RCC 7860 (cell line): ENCODE measurements at places on chromosomes 7 and 10.
A peak's percentile ranks its signal among the peaks of the same experiment; 100 is the strongest.

- no peak for DNase-seq
Observed at GRCh38 chr7:93601363-93601762, 26.8 kb upstream of the CALCR start.

DNA sequence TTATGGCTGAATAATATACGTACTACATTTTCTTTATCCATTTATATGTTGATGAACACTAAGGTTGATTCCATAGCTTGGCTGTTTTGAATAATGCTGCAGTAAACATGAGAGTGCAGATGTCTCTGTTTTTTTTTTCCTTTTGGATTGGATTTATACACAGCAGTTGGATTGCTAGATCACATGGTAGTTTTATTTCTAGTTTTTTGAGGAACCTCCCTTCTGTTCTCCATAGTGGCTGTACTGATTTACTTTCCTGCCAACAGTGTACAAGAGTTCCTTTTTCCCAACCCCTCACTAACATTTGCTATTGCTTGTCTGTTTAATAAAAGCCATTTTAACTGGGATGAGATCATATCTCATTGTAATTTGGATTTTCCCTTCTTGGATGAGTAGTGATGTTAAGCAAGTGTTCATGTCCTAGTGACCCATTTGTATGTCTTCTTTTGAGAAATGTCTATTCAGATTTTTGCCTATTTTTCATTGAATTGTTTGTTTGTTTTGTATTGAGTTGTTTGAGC is 36.0 kb downstream of the ABCA13 start:
- no peak for DNase-seq

- DNase-seq = no peak
Observed at GRCh38 chr10:78011065-78011464, 18.2 kb downstream of the POLR3A start.

GRCh38 chr10:90652519-90652918 is 205.3 kb downstream of the HTR7 start:
- DNase-seq = peak; percentile 18

GRCh38 chr10:86799188-86799845 is 42.9 kb downstream of the BMPR1A start:
- no peak for DNase-seq

GRCh38 chr7:42573881-42574672 is 337.1 kb upstream of the GLI3 start:
- no peak for DNase-seq

DNA sequence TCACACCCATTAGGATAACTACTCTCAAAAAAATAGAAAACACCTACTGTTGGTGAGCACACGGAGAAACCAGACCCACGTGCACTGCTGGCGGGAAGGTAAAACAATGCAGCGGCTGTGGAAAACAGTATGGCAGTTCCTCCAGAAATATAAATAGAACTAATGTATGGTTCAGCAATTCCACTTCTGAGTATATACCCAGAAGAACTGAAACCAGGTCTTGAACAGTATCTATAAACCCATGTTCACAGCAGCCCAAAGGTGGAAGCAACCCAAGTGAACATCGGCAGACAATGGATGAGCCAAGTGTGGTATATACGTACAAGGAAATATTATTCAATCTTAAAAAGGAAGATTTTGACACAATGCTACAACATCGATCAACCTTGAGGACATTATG is 164.7 kb downstream of the ZMYND11 start:
- no peak for DNase-seq

DNA sequence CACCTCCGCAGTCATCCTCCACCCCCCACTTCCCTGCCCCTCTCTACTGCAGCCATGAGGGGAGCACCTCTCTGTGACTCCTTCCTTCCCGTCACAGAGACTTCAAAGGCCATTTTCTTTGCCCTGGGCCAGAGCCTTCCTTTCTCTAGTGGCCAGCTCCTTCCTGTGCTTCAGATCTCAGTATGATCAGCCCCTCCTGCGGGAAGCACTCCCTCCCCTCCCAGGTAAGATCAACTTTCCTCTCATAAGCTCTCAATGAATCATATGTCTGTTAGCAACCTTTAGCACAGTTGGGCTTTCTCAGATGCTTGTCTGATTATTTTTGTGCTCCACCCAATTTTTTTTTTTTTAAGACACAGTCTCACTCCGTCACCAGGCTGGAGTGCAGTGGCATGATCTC is 241.0 kb upstream of the PRSS1 start:
- DNase-seq = no peak

- no peak for DNase-seq
Observed at GRCh38 chr7:69754476-69754875, 156.2 kb downstream of the AUTS2 start.

- no peak for DNase-seq
Observed at GRCh38 chr10:99344715-99345114, 15.6 kb downstream of the CNNM1 start.

DNA sequence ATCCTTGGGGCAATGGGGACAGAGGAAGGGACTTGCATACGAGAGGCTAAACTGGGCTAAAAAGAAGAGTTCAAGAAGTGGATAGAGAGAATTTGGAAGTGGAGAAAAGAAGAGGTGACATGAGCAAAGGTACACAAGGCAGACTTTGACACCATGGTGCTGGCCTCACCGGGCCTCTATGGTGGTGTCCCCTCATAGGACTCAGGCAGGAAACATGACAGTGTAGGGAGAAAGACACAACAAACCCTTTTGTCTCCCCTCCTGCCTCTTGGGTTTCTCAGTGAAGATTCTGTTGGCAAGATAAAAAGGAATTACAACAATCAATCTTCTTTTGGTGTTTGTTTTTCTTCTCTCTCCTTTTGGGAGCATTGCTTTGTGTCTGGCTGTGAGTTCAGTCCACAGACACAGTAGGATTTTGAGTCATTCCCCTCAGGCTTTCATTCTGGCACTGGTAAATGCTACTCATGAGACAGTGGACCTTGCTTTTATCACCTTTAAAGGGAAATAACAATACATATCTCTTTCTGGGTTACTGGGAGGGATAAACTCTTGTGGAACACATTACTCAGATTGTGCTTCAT is 827.7 kb downstream of the TNS3 start:
- no peak for DNase-seq

- no peak for DNase-seq
Observed at GRCh38 chr7:133023370-133024071, 58.4 kb downstream of the CHCHD3 start.

DNA sequence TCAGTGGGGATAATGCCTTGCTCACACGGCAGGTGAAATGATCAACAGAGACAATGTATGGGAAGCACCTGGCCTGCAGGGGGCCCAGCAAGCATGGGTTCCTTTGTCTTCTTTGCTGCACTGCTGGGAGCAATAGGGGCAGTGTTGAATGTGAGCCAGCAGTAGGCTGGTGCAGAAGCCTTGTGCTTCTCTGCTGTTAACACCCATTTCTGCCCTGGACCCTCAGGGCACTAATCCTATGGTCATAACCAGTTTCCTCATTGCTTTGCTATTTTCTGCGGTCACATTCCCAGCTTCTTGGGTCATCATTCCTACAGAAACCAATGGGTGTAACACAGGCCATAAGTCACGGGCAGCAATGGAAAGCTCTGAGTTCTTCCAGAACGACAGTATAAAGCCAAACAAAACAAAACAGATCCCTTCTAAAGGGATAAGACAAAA is 10.9 kb upstream of the LGI1 start:
- DNase-seq = peak; percentile 94

- DNase-seq = no peak
Observed at GRCh38 chr7:135499818-135500217, 10.1 kb downstream of the CNOT4 start.

DNA sequence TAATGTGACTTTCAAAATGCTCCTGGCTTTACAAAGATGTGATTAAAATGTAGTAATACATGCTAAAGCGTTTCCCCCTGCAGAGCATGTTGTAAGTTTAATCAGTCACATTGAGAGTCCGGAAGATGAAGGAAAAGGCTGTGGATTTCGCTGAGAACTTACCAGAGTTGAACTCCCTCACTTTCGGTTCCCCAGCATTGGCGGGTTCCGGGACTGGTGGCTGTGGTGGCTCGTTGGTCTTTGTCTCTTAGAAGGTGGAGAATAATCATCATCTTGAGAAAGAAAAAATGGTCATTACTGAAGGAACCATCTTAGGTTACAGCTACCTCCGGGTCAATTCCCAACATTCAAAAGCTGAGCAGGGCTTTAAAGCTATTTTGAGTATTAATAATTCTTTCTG is 9.6 kb upstream of the NUPR2 start:
- DNase-seq = no peak

- DNase-seq = no peak
Observed at GRCh38 chr7:10939237-10939910, 34.3 kb upstream of the PHF14 start.

- no peak for DNase-seq
Observed at GRCh38 chr7:22356701-22357310, at the start of gene RAPGEF5. RAPGEF5 (minus strand) TSS chr7:22357154; CDS start chr7:22357060, 94 bp downstream.

DNA sequence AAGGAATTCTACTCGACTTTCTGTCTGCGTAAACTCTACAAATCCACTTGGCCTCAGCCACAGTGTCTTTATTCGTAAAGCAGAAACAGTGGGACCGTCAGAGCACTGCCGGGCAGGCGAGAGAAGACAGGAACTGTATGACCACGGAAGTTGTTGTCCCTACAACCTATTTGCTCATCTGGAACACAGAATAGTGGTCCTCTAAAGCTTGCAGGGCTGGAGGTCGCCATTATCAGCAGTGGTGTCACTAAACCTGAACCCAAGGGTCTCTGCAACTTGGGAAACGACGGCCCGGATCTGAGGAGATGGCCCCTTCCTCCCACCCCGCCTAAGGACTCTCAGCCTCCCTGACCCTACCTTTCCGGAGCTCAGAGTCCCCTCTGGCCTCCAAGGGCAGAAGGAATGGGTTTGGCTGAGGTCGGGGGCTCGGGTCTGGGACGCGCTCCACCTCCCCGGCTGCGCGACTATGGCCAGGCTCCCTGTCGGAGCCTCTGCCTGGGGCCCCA is 442 bp downstream of the STYXL1 start:
- no peak for DNase-seq

DNA sequence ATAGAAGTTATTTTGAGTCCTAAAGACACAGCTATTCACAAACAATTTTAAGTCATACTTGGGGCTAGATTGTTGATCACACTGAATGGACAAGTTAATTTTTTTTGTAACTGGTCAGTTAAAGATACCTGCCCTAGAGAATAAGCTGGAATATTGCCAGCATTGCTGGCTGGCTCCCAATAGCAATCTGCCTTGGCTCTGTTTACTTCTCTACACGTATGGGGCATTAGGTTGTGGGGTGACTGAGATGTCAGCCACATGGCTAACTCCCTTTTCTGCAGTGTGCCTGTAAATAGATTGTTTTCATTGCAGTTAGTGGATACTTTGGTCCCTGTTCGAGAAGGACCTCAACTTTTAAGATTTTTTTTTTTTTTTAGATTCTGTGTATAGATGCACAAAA is 128.2 kb downstream of the SEMA3E start:
- no peak for DNase-seq

- no peak for DNase-seq
Observed at GRCh38 chr7:98375664-98376063, 25.2 kb downstream of the BAIAP2L1 start.

DNA sequence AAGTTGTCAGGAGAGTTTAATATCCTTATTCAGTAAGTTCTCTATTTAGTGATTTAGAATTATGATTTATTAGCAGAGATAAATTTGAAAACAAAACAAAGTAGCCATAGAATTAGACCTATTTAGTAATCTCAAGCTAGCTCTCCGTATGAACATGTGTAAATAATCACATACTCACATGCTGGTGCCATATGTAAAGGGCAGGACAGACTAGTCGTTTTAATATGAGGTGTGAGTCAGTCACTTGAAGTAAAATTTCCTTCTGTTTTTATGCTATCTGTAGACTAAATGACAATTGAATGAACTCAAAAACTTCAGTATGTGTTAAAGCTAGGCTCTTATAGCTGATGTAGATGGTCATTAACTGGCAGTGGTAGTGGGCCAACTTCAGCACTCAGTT is 67.1 kb downstream of the WAC start:
- DNase-seq = no peak

DNA sequence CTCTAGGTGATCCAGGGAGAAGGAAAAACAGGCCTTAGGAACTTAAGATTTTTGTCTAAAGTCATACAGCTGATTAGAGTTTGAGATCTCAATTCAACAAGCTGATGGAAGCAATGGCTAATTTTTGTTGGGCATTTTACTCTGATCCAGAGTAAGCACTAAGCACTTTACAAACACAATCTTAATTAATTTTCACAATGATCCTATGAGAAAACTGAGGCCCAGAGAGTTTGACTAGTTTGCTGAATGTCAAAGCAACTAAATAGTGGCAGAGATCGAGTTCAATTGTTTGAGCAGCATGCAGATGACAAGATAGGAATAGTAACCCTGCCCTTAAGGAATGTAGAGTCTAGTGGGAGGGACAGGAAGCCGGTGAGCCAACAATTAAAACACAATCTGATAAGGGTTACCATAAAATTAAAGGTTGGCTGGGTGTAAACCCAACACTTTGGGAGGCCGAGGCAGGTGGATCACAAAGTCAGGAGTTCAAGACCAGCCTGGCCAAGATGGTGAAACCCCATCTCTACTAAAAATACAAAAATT is 13.5 kb upstream of the RPEL1 start:
- peak; percentile 66 for DNase-seq

GRCh38 chr7:155463114-155463811 is 5.3 kb downstream of the EN2 start:
- no peak for DNase-seq

DNA sequence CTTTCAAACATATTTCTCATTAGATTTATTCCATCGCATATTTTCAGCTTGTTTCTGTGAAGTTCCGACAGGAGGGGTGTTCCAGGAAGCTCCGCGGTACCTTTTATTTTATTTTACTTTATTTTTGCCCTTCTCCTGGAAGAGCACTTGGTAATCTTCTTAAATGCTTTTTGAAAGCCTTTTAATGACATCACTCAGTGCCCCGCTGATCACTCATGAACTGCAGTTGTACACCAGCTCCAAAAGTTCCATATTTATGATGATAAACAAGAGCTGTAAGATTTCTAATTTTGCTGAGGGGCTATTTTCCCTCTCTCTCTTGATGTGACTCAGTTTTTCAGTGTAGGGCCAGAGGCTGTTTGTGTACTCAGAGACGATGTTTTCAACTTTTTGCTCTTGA is 144.4 kb downstream of the KIAA1217 start:
- DNase-seq = no peak

DNA sequence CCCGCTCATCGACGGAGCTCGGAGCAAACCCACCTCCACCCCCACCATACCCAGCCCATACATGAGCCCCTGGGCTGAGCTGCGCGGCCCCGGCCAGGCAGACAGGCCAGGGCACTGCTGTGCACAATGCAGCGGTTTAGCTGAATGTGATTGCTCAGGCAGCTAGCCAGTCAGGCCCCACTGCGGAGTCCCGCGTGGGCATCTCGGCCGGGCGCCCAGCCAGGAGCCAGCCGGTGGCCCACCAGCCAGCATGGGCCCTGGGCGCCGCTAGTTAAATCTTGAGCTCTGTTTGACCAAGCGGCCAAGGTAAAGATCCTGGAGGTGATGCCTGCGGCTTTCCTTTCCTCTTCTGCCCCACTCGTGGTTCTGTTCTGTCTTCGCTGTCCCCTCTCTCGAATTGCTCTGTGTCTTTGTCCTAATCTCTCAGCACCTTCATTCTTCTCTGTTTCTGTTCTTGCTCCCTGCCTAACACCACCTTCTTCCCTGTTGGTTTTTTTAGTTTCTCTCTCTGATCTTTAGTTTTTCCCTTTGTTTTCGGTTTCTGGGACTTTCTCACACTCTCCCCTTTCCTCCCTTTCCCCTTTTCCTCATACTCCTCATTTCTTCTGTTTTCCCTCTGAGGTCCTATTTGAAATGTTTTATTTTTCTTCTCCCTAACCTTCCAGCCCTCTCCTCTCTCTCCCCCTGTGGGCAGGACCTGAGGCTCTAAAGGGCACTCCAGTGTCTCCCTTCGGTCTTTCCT is 6.6 kb downstream of the UFSP1 start:
- no peak for DNase-seq

GRCh38 chr7:87151729-87152111 is 533 bp upstream of the DMTF1 start:
- DNase-seq = no peak
